ENCODE measurements at places on chromosomes 4 and X. TPM values are rescaled to one million over a fixed set of nuclear protein-coding genes. Genes with fewer than 3 reads are reported as not detected.

DNA sequence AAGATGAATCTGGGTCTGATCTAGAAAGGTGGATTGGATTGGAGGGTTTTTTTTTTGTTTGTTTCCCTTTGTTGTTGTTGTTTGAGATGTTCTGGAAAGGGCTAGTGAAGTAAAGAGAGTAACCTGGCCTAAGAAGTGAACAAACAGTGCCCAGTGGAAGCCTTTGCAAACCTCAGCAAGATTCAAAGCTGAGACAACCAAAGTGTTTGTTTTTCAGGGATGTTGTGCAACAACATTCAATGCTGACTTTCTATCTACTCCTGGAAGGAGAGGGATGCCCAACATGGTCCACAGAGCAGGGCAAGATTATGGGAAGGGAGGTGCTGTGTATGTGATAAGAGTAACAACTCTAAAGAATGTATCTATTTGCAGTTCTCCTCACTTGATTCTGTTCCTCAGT is 11.3 kb downstream of the BEX1 start:
- DNase-seq: no peak
- no peaks in the 10 kb centered on the region for H3K27me3 ChIP-seq
- no peak overlapping the region for H3K4me3 ChIP-seq
- no peaks in the 10 kb centered on the region for H3K4me1 ChIP-seq
- H3K36me3 ChIP-seq: no peaks in the 10 kb centered on the region

DNA sequence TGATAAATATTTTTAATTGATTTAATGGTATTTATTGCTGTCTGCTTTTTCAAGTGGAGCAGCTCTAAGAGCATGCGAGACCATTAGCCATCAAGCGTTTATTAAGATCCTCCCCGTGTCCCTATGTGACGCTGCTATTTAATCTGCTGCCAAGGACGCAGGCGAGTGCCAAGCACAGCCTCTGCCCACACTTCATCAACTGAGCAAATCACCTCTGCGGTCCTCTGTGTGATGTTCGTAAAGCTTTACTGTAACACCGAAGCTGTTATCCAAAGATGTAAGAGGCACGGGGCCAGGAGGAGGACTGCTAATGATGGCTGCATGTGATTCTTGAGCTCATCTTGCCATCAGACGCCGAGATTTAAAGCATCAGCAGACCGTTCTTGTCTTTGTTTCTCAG is 79.5 kb downstream of the STOX2 start:
- no peak for DNase-seq
- H3K27me3 ChIP-seq: 0 out of 2 replicates have a peak, but pooled peaks cover 3% of the 10 kb centered on the region
- H3K4me1 ChIP-seq: peaks cover 17% of the 10 kb centered on the region
- H3K36me3 ChIP-seq: no peaks in the 10 kb centered on the region
- no peak overlapping the region for H3K4me3 ChIP-seq
- no peak overlapping the region for H3K27ac ChIP-seq

DNA sequence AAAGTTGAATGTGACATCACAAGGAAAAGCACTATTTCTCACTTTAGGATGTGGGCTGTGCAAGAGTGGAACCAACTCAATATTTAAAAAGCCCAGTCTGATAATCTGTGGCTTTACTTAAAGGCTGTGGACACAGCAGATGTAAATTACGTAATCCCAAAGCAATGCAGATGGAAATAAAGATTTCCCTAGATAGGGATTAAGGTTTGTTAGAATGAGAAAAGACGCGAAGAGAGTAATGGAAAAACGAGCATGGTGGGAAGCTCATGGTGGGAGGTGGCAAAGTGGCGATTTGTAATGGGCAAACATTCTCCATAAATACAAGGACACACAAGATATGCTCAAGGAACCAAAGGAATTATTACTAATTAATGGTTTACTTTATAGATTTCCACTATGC is 985.5 kb downstream of the FSTL5 start:
- H3K4me1 ChIP-seq: no peaks in the 10 kb centered on the region
- no peak for DNase-seq
- no peak overlapping the region for H3K27ac ChIP-seq

DNA sequence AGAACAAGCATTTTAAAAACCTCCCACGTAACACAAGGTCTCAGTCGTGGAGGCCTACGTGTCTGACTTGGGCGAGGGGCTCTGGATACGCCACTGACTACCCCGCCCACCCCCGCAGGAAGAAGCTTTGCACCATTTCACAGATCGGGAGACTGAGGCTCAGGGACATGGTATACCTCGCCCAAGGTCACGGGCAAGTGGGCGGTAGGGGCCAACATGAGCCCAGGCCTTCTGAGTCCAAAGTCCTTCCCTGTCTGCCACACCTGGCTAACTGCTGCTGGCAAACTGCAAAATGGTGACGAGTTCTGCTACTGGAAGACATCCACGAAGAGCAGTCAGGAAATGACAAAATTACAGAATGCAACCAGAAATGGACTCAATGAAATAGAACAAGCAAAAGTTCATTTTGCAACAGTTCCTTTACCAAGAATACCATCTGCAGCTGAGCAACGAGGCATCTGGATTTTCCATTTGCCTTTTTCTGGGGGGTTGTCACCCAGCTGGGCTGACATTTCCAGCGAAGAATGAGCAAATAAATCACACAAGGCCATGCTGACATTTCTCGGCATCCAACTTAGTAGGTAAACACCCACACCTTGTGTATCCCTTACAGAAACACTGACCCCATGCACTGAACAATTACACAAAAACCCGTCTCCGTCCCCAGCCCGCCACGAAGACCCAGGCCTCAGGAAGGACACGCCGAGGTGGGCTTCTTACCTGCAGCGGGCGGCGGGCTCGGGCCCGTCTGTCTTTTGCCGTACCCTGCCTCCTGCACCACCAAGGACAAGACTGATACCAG is 70.2 kb upstream of the AFAP1 start:
- no peak for DNase-seq
- H3K4me3 ChIP-seq: no peak overlapping the region
- no peak overlapping the region for H3K27ac ChIP-seq
- H3K4me1 ChIP-seq: no peaks in the 10 kb centered on the region

The PNCK gene
- not detected for total RNA-seq

Measured in SJSA1 (cell line).